Stimulated activated CD8-positive, alpha-beta memory T cell treated with anti-CD3 and anti-CD28 coated beads, Interleukin-7, amount 100 ng/mL, for 1 hour (primary cell): ENCODE measurements at places on chromosomes 3 and 15.

- DNase-seq = no peak
Observed at GRCh38 chr3:147364771-147365170, 41.6 kb downstream of the ZIC4 start.

GRCh38 chr3:190036631-190037030, 84.1 kb downstream of the P3H2 start:
- DNase-seq = no peak

DNA sequence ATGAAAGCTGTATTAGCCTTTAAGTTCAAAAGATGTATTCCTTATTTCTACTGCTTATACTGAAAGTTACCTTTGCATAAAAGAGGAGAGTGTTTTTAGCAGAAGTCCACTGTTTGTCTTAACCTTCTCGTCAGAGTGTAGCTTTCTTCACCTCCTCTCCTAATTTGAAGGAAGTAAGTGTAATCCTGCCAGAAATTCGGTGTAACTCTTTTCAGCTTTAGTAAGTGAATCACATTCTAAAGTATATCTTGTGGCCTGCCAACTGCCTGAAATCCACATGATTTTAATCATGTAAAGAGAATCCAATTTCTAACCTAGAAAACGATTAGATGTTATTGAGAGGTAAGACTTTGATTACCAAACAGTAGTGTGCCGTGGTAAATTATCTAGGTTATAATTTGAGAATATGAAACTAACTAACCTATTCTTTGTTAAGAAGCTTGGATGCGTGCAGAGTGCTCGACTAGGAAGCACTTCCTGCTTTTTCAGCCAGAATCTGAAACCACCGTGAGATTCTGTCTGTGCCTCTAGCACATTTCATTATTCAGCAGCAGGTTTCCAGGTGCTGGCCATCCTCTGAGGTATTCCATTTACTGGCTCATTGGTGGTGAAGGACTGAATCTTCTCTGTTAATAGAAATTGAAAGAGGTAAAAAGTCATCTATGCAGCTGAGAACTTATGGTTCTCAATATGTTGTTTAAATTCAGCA, 7.5 kb downstream of the GYG1 start:
- no peak for DNase-seq

- no peak for DNase-seq
Observed at GRCh38 chr3:59878038-59878427, 828.2 kb upstream of the CFAP20DC start.

DNA sequence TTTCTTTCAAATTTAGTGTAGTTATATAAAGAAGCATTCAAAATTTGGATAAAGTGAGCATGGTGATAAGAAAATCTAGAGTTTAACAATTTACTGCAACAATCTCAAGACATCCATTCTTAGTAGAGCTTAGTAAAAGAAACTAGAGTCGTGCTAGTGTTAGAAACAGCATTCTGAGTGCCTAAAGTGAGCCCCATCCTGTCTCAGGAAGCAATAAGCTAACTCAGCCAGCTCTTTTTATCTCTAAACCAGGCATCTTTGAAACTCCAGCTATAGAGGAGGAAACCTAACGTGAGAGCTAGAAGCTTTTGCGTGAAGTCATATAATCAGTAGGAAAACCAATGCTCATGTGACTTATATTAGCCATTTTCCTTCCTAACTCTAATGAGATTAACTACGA, 1187.1 kb upstream of the EPHA6 start:
- no peak for DNase-seq

DNA sequence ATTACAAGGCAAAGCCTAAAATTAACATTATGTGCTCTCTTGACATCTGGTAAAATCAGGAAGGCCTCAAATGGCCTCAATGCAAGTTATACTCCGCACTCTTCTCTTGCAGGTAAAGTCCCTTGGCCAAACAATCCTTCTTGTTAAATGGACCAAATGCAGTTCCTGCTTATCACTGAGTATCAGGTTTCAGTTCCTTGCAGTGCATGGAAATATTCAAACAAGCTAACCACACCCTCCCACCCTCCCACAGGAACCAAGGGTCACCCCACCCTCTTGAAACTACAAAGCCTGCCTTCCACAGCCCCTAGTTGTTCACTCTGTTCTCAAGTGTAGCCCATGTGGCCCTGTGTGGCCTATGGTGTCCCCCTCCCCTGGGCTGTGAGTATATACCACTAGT, 171.9 kb upstream of the CADPS start:
- DNase-seq = no peak

DNA sequence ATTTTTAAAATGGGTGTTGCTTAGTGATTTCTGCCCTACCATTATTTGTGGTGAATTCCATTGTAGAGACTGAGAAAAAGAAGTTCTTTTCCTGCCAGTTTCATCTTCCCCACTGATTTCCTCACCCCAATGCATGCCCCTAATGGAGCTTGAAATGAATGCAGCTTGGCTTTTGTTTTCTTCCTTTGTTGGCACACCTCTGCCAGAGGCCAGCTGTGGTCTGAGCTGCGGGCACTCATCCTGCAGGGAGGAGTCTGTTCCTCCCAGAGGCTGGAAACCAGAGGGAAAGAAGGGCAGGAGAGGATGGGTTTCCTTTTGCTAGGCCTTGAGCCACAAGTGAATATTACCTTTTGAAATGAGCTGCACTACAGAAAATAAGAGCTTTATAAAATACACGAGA, 9.3 kb upstream of the ST8SIA2 start:
- DNase-seq = no peak

GRCh38 chr3:74883690-74884089, 269.2 kb upstream of the CNTN3 start:
- no peak for DNase-seq
